ENCODE measurements at places on chromosomes 11 and 22. TPM values are rescaled to one million over a fixed set of nuclear protein-coding genes. Genes with fewer than 3 reads are reported as not detected.

SOX6 gene
- total RNA-seq: 6.4 TPM

CTSW gene
- not detected for total RNA-seq

DNA sequence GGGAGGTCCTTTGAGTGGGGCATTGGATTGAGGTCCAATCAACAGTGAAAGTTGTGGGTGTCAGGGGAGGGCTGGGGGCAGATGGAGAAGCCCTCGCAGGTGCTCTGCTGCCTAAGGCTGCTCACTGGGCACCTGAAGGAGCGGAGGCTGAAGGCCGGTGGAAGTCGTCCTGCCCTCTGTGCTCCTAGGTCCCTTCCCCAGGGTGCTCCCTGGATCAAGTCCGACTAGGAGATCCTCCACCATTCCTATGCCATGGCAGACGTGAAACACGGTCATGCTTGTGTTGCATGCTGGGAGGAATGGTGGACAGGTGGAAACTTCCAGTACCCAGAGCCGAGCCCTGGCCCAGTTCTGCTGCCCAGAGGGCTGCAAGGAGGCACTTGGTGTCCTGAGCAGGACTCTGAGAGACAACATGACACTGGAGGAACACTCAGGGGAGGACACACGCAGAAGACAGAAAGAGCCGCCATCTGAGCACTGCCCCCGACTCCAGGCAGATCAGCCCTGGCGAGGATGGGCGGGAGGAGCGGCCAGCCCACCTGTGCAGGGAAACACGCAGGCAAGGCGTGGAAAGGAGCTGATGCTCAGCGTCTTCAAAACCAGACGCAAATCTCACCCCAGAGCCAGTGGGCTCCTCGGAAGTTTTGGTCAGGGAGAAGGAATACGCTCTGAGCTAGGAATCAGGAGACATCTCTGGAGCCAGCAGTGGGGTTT is 786.8 kb downstream of the BRD1 start:
- DNase-seq: no peak

DNA sequence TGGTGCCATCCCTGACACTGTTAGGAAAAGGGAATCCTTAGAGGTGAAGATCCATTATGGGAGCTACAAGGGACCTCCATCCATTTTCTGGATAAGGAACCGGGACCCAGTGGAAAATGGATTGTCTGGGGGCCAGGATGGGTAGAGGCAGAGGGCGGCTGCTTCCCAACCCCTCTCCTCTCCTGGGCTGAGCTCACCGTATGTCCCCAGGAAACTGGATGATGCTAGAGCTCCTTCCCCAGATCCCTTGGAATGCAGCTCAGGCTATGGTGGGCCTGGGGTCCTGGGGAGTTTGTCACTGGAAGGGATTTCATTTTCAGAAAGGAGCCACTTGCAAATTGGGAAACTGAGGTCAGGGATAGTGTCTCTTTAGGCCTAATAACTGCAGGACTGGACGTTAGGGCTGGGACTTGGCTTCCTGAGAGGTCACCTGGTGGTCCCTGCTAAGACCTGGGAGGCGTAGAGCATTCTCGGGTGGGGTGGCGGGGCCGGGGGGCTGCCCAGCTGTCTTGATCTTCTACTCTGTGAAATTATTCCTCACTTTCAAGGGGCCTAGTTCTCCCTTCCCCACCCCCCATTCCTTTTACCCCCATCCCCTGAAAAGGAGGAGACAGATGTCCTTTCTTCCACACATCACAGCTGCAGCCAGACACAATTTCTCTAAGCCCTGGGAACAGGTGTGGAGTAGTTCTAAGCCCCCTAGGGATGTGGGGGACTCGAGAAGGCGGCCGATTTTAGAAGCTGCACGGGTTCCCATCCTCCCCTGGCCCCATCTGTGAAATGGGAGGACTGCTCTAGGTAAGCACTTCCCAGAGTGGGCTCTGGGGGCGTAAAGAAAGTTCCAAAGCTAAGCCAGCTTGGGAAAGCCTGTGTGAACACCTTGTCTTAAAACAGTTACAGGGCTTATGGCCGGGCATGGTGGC is 99.8 kb downstream of the PKNOX2 start:
- no peak for DNase-seq

DNA sequence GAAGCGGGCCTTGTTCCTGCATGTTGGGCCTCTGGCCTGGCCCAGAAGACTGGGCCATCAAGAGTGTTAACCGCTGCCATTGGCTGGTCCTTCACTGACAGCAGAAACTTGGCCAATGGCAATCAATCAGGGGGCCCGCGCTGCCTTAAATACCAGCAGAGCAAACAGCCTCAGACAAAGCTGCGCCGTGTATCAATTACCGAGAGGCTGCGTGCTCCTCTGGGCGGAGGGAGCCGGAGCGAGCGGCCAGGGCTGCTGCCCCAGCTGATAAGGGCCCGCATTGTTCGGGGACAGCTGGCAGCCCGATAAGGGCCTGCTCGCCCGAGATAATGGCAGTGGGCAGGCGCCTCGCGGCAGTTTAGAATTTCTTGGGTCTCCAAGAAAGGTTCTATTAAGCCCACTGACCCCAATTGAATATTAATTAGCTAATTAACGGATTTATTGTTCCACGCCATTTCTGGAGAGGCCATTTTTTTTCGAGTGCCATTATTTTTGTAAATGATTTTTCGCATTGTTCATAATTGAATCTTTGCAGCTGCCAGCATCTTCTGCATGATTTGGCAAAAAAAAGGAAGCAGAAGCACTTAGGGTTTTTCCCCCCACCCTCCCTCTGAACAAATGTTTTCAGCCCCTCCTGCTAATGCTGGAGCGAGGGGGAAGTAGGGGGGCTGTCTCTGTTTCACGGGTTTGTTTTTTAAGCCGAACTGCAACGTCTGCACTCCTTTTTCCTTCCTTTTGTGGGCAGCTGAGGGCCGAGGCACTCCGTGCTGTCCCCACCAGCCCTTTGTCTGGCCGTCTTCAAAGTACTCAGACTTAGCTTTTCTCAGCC is 37.6 kb upstream of the RIC3 start:
- DNase-seq: no peak

GRCh38 chr11:32110795-32111194 is 19.9 kb downstream of the RCN1 start:
- no peak for DNase-seq

- DNase-seq: no peak
These were observed 93.6 kb downstream of the RPL27A start for GRCh38 chr11:8776209-8776608.

Data from H4 (cell line).